KBM-7 (cell line): ENCODE measurements at places on chromosomes 7 and 10.

DNA sequence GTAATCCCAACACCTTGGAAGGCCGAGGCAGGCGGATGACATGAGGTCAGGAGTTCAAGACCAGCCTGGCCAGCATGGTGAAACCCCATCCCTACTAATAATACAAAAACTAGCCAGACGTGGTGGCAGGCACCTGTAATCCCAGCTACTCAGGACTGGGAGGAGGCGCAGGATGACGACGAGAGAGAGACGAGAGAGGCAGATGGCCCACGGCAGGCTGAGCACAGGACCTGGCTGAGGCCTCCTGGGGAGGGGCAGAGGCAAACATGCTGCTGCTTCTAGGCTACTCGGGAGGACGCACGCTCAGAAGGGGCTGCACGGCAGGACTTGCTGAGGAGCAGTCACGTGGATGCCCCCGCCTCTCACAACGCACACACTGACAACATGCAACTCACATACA lies 22.4 kb downstream of the DIP2C start:
- DNase-seq: no peak

GRCh38 chr7:73909051-73909941 lies 48.3 kb downstream of the TMEM270 start:
- DNase-seq: peak; percentile 88

GRCh38 chr7:129889133-129889844 lies 63.5 kb downstream of the UBE2H start:
- no peak for DNase-seq

GRCh38 chr7:1787241-1787640 lies 117.2 kb downstream of the ELFN1 start:
- DNase-seq: no peak

DNA sequence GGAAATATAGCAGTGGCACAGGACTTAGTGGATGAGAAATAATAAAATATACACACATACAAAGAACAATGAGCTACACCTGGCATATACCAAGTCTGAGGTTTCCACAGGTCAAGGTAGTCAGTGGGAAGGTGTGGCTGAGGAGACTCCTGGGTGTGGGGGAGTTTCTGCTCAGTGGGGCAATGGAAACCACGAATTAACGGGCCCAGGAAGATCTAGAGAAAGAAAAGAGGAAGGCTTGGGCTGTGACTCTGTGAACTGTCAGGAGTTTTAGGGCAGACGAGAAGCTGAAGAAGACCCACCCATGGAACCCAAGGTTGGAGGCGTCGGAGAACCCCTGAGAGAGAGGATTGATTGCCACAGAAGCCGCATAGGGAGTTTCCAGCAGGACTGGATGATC lies 196.5 kb downstream of the HERPUD2 start:
- peak; percentile 44 for DNase-seq

DNA sequence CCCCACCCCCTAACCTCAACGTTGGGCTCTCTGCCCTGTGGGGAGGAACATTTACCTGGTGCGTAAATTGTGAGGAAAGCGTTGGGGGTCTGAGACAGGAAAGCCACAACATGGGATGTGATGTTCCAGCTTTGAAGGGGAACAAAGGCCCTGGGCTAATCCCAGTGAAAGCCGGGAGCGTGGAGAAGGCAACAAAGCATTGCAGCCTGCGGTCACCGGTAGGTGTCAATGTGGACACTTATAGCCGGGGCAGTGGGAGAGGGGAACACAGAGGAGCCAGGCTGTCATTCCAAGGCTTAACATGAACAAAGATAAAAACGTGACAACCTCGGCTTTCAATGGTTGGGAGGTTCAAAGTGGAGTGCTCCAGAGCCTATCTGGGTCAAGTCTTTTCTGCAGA lies 12.7 kb downstream of the PTF1A start:
- DNase-seq: no peak

DNA sequence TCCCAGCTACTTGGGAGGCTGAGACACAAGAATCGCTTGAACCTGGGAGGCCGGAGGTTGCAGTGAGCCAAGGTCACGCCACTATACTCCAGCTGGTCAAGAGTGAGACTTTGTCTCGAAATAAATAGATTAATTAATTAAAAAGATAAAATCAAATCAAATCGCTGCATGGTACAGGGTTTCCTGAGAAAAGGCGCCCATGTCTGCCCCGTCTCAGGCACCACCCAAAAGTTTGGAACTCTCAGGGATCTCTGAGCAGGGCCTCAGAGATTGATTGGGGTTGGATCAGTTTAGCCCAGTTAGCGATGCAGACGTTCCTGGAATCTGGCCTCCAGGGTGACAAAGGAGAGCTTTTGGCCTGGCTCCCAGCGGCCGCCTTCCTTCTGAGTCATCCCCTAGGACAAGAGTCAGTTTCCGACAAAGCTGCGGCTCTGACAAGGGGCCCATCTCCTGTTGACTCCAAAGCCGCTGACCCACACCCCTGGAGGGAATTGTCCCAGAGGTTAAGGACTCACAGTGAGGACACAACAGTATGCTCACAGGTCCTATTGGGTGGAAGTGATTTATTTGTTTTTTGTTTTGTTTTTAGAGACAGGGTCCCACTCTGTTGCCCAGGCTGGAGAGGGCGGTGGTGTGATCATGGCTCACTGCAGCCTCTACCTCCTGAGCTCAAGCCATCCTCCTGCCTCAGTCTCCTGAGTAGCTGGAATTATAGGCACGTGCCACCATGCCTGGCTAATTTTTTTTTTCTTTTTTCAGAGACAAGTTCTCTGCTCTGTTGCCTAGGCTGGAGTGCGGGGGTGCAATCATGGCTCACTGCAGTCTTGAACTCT lies 6.8 kb downstream of the ORAI2 start:
- no peak for DNase-seq

DNA sequence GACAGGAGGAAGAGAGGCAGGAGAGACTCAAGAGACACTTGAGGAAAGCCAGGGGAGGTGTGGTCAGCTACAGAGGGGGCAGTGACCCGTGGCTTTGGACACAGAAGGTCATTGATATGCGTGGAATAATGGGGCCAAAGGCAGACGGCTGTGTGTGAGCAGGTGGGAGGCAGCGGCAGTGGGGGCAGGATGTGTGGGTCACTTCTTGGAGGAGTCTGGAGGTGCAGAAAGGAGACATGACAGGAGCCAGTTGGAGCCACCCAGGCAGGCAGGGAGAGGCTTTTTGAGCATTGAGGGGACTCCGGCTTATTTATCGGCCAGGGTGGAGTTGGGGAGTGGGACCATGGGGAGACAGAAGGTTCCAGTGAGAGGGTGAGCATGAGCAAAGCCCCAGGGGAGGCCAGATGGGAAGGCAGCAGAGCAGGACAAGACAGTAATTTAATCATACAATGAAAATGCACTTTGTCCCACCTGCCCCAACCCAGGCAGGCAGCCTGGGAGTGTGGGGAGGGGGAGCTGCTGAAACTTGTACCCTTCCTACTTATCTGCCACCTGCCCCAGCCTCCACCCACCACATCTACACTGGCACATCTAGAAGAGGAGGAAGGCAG lies 5.0 kb downstream of the LDB3 start:
- DNase-seq: no peak

- no peak for DNase-seq
Observed at GRCh38 chr7:106629516-106629915, 31.4 kb downstream of the CCDC71L start.

DNA sequence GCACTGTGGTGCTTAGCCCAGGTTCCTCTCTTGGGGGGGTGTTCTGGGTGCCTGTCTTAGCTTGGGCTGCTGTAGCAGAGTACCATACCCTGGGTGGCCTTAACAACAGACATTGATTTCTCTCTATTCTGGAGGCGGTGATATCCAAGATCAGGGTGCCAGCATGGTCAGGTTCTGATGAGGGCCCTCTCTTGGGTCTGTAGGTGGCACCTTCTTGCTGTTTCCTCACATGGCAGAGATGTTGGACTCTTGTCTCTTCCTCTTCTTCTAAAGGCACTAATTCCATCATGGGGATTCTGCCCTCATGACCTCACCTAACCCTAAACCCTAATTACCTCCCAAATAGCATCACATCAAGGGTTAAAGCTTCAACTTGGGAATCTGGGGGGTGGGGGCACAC lies 19.9 kb upstream of the CRHR2 start:
- DNase-seq: no peak

GRCh38 chr7:85664341-85664740 lies 477.5 kb upstream of the SEMA3D start:
- DNase-seq: no peak

GRCh38 chr7:106668861-106669524 lies 8.0 kb upstream of the CCDC71L start:
- DNase-seq: no peak

DNA sequence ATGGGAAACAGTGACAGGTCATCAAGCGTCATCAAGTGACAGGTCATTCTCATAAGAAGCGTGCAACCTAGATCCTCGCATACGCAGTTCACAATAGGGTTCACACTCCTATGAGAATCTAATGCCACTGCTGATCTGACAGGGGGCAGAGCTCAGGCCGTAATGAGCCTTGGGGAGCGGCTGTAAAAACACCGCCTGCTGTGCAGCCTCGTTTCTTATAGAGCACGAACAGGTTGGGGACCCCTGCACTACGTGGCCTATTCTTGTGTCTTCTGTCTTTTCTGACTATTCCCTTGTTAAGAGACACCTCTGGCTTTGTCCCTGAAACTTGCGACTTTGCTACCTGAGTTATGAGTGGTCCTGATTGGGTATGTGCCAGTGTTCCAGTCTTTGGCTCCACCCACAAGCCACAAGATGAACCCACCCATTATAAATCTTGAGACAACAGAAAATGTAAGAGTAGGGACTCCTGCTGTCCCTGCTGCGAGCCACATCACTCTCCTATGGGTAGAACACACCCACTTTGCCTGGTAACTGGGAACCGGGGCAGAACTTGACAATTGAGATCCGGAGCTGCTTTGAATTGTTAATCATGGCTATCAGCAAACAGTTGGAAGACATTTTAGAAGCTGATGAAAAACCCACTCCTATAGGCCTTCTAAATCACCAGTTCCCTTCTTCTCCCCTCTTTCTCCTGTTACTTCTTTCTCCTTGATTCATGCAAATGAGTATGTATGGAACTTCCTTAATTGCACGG lies 55.8 kb upstream of the EXOC4 start:
- DNase-seq: no peak

GRCh38 chr10:97454330-97455036 lies 8.5 kb downstream of the ZDHHC16 start:
- DNase-seq: no peak

DNA sequence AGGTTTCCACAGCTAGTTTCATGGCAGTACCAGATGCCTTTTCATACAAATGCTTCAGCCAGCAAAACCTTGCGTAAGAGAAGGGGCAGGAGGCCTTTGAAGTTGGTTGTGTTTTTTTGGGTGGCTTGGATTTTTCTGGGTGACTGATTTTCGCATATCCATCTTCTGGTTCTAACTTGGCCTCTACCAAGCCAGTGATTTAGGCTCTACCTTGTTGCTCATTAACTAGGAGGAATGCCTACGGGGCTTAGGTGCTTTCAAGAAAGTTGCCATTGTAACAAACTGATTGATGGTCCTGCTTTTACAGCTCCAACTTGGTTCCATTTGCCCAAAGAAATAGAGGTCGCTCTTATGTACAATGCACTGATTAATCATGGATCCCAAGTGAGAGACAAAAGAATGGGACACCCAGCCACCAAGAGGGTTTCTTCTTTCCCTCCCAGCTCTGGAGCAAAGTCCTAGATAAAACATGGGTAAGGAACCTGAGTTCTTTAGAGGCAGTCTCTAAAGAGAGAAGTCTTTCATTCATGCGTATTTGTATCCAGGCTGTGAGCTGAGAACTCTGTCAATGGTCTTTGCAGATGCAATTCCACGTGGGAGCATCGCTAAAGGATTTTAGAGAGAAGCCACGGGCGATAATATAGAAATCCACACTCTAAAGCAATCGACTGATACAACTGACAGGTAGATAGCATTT lies 92.1 kb upstream of the FGFR2 start:
- DNase-seq: no peak

- DNase-seq: no peak
Observed at GRCh38 chr10:9357471-9357870, 1303.0 kb downstream of the GATA3 start.

- DNase-seq: no peak
Observed at GRCh38 chr7:115546790-115547189, 483.8 kb downstream of the TFEC start.

DNA sequence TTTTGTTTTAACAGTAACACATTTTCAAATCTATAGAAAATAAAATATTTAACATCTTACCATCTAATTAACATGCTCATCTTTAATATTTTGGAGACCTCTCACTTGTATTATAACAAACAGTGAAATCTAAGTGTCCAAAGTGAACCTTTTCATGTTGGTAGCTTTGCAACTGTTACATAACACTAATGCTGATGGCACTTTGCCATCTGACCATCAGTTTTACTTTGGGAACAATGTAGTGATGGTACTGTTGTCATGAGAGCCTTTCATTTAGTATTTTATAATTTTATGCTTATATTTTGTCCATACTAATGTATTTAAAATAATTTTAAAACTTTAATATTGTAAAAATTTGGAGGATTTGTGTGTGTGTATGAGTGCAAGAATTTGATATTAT lies 1017.0 kb upstream of the KCND2 start:
- no peak for DNase-seq

- no peak for DNase-seq
Observed at GRCh38 chr7:152103066-152103465, 77.6 kb downstream of the GALNT11 start.

- no peak for DNase-seq
Observed at GRCh38 chr10:30420266-30420665, 13.7 kb upstream of the MAP3K8 start.

DNA sequence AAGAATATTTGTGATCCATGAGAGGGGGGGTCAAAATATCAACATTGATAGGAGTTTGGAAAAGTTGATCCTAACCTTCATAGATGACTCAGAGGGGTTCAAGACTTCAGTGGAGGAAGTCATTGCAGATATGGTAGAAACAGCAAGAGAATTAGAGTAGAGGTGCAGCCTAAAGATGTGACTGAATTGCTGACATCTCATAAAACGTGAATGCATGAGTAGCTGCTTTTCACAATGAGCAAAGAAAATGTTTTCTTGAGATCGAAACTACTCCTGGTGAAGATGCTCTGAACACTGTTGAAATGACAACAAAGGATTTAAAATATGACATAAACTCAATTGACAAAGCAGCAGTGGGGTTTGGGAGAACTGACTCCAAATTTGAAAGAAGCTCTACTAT lies 700.7 kb upstream of the FZD8 start:
- no peak for DNase-seq

DNA sequence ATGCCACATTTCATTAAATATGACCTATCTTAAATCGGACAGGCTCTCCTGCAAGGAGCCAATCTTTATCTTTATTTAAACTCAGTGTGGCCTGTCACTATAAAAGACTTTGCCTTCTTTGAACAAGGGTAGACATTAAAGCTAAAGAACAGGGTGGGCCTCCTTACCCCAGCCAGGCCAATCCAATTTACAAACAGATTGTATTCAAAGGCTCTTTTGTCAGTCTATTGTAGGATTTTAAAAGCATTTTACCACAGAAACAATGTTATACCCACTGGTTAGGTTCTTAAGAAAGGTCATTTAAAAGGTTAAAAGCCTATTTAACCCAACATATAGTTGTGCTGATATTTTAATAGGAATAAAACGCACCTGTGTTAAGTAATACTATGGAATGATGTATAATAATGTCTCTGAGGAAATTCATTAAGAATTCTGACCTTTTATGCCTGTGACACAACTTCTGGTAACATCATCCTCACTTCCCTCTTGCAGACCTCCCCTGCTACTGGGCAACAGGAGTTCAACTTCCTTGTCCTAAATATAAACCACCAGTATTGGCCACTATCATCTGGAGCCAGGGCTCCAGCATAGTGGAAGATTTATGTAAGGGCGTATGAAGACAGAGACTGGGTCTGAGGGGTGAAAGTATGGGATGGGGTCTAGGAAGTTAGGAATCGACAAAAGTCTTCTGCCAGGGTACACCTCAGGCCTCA lies 32.5 kb downstream of the MTERF1 start:
- DNase-seq: peak; percentile 18

- no peak for DNase-seq
Observed at GRCh38 chr7:84372155-84372621, 177.6 kb upstream of the SEMA3A start.

GRCh38 chr10:30736685-30737232 lies 107.2 kb upstream of the LYZL2 start:
- peak; percentile 16 for DNase-seq
